ENCODE measurements at places on chromosomes 7 and 10. TPM values are rescaled to one million over a fixed set of nuclear protein-coding genes. Genes with fewer than 3 reads are reported as not detected.
A peak's percentile ranks its signal among the peaks of the same experiment; 100 is the strongest.

GRCh38 chr10:124652701-124653100, 91.5 kb downstream of the FAM53B start:
- peaks cover 67% of the 10 kb centered on the region for H3K4me1 ChIP-seq
- H3K27me3 ChIP-seq, result no peaks in the 10 kb centered on the region
- H3K36me3 ChIP-seq, result peaks cover 14% of the 10 kb centered on the region
- no peak for DNase-seq
- H3K4me3 ChIP-seq, result no peak overlapping the region

DNA sequence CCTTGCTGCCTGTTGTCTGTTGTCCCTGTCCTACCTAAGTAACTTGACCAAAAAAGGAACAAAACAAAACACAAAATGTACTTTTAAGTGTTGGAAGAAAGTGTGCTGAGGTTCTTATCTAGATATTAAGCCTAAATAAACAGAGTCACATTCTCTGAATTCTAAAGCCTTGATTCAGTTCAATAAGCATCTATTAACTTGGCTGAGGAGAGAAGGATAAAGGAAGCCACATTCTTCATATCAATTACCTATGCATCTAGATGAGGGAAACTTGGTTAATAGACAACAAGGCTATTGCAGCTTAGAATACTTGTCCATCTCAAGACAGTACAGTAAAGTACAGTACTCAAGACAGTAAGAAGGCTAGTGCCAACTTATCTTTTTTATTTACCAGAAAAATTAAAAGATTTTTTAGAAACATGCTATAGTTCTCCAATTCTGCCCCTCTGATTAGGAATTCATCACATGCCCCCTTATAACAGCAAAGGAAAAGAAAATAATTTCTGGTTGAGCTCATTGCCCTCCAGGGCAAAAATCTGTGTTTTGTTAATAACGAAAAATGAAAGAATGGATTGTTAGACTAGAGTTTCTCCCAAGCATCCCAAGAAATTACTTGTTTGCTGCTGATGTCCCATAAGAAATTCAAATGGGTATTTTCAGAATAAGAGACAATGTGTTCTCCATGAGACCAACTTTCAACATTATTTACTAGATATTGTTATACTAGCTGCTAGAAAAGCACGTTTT, 546.5 kb upstream of the SEMA3D start:
- H3K4me3 ChIP-seq, result no peak overlapping the region
- H3K4me1 ChIP-seq, result no peaks in the 10 kb centered on the region
- H3K27me3 ChIP-seq, result no peaks in the 10 kb centered on the region
- no peak overlapping the region for H3K27ac ChIP-seq
- no peaks in the 10 kb centered on the region for H3K36me3 ChIP-seq

- peaks cover 35% of the 10 kb centered on the region for H3K4me1 ChIP-seq
- H3K36me3 ChIP-seq, result no peaks in the 10 kb centered on the region
- peak; percentile 15 for DNase-seq
- H3K27ac ChIP-seq, result peak overlapping the region; percentile 73
- peak overlapping the region; percentile 20 for H3K4me3 ChIP-seq
Measured at GRCh38 chr10:133474665-133475424, 21.1 kb downstream of the SCART1 start.

GRCh38 chr10:121188005-121188404, 336.8 kb downstream of the WDR11 start:
- H3K27ac ChIP-seq, result no peak overlapping the region
- no peaks in the 10 kb centered on the region for H3K36me3 ChIP-seq
- no peaks in the 10 kb centered on the region for H3K4me1 ChIP-seq
- H3K4me3 ChIP-seq, result no peak overlapping the region

GRCh38 chr7:20194343-20194995, 22.7 kb downstream of the MACC1 start:
- H3K4me3 ChIP-seq, result no peak overlapping the region
- peaks cover 4% of the 10 kb centered on the region for H3K4me1 ChIP-seq
- no peaks in the 10 kb centered on the region for H3K36me3 ChIP-seq

GRCh38 chr10:132796846-132797245, 10.9 kb upstream of the NKX6-2 start:
- no peaks in the 10 kb centered on the region for H3K36me3 ChIP-seq
- H3K27ac ChIP-seq, result no peak overlapping the region
- DNase-seq, result no peak
- H3K4me3 ChIP-seq, result no peak overlapping the region
- no peaks in the 10 kb centered on the region for H3K4me1 ChIP-seq

GRCh38 chr7:20219446-20220292, 2.5 kb upstream of the MACC1 start:
- DNase-seq, result no peak
- no peaks in the 10 kb centered on the region for H3K36me3 ChIP-seq
- H3K4me1 ChIP-seq, result peaks cover 5% of the 10 kb centered on the region
- H3K27ac ChIP-seq, result no peak overlapping the region

GRCh38 chr10:69800109-69800508, 1.6 kb upstream of the COL13A1 start:
- no peak overlapping the region for H3K4me3 ChIP-seq
- peaks cover 14% of the 10 kb centered on the region for H3K4me1 ChIP-seq
- H3K27me3 ChIP-seq, result peaks cover 60% of the 10 kb centered on the region
- no peak overlapping the region for H3K27ac ChIP-seq
- DNase-seq, result no peak

DNA sequence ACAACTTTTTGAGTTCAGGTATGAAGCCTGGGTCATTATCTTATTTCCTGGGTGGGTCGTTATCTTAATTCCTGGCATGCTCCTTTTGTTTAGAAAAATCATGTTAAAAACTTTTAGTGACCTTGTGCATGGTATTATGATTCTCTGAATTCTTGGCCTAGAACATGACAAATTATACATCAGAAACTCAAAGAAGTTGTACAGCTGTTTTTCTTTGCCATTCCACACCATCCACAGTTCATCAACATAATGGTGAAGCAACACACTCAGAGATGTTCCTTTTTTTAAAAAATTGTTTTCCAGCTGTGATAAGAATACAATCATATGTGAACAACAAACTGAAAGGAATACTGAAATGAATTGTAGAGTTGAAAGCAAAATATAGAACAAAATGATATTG, 149.2 kb upstream of the SEMA3D start:
- DNase-seq, result no peak
- no peak overlapping the region for H3K27ac ChIP-seq
- no peaks in the 10 kb centered on the region for H3K27me3 ChIP-seq
- H3K4me1 ChIP-seq, result no peaks in the 10 kb centered on the region
- no peak overlapping the region for H3K4me3 ChIP-seq

DNA sequence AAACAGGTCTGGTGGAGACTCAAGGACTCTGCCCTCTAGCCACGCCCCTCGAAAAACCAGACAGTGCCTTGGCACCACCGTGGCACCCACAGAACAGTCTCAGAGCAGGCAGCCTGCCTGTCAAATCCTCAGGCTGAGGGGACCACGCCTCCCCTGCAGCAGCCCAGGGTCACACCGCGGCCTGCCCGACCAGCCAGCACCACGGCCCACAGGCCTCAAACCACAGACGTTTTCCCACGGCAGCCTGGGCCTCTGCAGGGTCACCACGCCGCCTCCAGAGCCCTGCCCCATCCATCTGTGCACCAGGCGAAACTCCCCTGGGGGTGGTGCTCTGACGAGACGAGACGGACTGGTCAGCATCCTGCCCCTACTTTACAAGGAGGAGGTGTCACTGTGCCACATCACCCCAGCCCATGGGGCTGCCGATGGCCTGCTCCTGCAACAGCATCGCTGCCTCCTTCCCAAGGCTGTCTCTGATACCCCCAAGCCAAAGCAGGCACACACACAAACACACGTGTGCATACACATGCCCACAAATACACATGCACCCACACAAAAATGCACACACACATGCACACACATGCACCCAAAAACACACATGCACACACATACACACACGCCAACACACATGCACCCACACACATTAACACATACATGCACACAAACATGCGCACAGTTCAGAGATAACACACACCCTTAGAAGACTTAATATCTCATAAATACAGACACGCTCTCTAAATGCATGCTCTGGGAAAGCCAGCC, 24.6 kb downstream of the PAPOLB start:
- no peak overlapping the region for H3K4me3 ChIP-seq
- H3K4me1 ChIP-seq, result no peaks in the 10 kb centered on the region
- no peak overlapping the region for H3K27ac ChIP-seq

DNA sequence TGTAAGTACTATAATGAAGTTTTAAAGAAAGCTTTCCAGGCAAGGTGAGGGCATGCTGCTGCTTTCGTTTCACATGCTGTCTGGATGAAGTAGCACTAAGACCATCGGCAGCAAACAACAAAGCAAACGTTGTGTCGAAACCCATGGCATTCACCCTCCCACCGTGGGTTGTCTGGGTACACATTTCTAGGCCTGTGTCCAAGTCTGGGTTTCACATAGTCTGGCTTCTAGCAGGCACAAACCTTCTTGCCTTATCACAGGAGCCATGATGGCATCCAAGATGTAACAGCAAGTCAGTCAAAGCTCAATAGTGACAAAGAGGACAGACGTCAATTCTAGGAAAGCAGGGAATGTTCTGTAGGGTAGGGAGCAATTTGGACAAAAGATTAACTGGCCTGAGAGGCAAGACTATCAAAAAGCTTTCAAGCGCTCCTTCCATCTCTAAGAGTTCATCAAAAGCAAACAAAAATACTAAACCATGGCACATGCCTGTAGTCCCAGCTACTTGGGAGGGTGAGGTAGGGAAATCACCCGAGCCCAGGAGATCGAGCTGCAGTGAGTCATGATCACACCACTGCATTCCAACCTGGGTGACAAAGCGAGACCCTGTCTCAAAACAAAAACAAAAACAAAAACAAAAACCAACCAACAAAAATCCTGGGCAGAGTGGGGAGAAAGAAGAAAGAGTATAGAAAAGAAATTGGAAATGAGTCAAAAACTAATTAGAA, 42.7 kb downstream of the PAXIP1 start:
- H3K36me3 ChIP-seq, result peaks cover 77% of the 10 kb centered on the region
- no peak for DNase-seq
- no peaks in the 10 kb centered on the region for H3K4me1 ChIP-seq

DNA sequence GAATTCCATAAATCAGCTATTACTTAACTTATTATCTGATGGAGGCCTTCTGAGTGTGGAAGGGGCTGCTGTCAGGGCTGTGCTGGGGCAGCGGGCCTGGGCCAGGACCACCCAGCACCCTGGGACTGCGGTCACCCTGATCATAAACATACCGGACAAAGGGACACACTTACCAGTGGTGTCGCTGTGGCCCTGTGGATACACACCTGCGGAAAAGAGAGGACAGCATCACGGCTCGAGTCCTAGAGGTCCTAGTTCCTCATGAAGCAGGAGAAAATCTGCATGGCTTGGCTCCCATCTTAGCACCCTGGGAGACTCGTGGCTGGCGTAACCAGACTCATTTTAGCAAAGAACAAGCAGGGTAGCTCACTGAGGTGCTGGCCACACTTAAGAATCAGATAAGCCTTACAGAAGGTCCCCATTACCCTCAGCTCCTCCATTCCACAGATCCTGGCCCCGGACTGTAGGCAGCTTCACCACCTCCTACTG, 17.7 kb downstream of the IL15RA start:
- H3K27ac ChIP-seq, result no peak overlapping the region
- H3K36me3 ChIP-seq, result peaks cover 44% of the 10 kb centered on the region
- no peaks in the 10 kb centered on the region for H3K27me3 ChIP-seq

- DNase-seq, result no peak
- H3K4me3 ChIP-seq, result no peak overlapping the region
- H3K27ac ChIP-seq, result no peak overlapping the region
Measured at GRCh38 chr10:1404323-1405260, 332.7 kb downstream of the ADARB2 start.

DNA sequence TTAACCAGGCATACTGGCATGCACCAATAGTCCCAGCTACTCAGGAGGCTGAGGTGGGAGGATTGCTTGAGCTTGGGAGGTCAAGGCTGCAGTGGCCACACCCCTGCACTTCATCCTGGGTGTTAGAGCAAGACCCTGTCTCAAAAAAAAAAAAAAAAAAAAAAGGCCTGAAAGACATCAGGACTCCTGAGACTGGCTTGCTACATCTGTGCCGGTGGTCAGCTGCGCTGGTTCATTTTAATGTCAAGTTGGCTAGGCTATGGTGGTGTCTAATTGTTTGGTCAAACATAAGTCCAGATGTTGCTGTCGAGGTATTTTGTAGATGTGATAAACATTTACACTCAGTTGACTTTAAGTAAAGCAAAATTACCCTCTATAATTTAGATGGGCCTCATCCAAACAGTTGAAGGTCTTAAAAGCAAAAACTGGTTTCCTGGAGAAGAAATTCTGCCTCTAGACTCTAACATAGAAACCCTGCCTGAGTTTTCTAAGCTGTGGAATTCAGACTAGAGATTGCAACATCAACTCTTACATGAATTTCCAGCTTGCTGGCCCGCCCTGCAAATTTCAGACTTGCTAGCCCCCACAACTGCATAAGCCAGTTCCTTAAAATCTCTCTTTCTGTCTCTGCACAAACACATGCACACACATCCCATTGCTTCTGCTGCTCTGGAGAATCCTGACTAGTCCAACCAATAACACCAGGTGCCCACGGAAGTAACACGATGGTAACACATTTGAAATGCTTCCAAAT, 18.2 kb downstream of the MYOF start:
- H3K4me1 ChIP-seq, result peaks cover 6% of the 10 kb centered on the region
- H3K27me3 ChIP-seq, result peaks cover 2% of the 10 kb centered on the region
- no peak overlapping the region for H3K4me3 ChIP-seq
- no peak for DNase-seq

GRCh38 chr7:124764051-124764846, 1.3 kb downstream of the GPR37 start:
- no peak for DNase-seq
- H3K4me1 ChIP-seq, result peaks cover 11% of the 10 kb centered on the region
- peak overlapping the region; percentile 67 for H3K4me3 ChIP-seq
- no peaks in the 10 kb centered on the region for H3K36me3 ChIP-seq
- H3K27me3 ChIP-seq, result peaks cover 51% of the 10 kb centered on the region

DNA sequence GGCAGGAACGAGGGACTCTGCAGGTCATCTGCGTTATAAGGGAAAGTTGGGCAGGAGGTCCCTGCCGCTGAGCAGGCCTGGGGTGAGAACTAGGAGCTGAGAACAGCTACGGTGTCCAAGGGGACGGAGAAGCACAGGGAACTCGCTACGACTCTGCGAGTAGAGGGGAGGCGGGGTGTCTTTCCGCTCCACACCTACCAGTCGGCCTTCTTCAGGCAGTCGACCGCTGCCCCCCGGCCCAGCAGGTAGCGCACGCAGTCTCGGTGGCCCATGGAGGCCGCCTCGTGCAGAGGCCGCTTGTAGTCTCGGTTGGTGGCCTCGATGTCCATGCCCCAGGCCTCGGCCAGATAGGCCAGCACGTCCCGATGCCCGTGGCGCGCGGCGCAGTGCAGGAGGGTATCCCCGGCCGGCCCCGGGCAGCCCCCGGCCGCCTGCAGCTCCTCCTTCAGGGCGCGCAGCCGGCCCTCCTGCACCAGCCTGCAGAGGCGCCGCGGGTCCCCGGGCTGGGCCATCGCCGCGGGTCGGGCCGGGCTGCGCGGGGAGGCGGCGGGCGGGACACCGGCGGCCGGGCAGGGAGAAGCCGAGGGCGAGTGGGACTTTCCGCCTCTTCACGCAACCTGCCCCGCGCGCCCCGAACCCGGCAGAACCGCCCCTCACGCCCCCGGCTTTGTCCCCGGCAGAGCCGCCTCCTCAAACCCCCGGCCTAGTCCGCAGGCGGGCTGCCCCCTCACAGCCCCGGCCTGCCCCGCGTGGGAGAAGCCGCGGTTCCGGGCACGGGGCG, 660 bp downstream of the ANKRD16 start:
- H3K27me3 ChIP-seq, result no peaks in the 10 kb centered on the region
- peak overlapping the region; percentile 32 for H3K27ac ChIP-seq
- H3K36me3 ChIP-seq, result peaks cover 20% of the 10 kb centered on the region
- H3K4me3 ChIP-seq, result peak overlapping the region; percentile 80
- H3K4me1 ChIP-seq, result peaks cover 39% of the 10 kb centered on the region

TFPI2 gene
- not detected for total RNA-seq

SMIM30 gene
- total RNA-seq, result 25.8 TPM

ADAM8 gene
- total RNA-seq, result 69.9 TPM

PPP1R9A gene
- total RNA-seq, result not detected

MYO1G gene
- 435 TPM for total RNA-seq

ARHGAP19 gene
- total RNA-seq, result 51.2 TPM

HTRA1 gene
- not detected for total RNA-seq

TMEM254 gene
- 9.9 TPM for total RNA-seq
